Thyroid gland (tissue), 4 donors: ENCODE measurements at places on chromosomes 4 and X.

DNA sequence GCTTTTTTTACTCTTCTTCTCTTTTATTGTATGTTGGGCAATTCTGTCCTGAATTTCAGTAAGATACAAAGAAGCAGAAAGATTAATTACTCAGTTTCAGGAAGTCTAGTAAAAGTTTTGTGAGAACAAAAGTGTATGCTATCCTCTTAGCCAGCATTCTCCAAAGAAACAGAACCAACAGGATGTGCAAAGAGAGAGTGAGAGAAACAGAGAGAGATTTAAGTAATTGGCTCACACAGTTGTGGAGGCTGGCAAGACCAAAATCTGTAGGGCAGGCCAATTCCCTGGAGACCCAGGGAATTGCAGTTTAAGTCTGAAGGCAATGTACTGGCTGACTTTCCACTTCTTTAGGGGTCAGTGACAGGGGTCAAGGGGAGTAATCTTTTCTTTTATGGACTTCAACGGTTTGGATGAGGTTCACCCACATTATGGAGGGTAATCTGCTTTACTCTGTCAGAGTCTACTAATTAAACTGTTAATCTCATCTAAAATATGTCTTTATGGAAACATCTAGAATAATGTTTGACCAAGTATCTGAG is 59.2 kb upstream of the SLC39A8 start:
- DNase-seq = no peak

GRCh38 chr4:154160519-154161301 is 330.9 kb downstream of the DCHS2 start:
- DNase-seq = no peak

DNA sequence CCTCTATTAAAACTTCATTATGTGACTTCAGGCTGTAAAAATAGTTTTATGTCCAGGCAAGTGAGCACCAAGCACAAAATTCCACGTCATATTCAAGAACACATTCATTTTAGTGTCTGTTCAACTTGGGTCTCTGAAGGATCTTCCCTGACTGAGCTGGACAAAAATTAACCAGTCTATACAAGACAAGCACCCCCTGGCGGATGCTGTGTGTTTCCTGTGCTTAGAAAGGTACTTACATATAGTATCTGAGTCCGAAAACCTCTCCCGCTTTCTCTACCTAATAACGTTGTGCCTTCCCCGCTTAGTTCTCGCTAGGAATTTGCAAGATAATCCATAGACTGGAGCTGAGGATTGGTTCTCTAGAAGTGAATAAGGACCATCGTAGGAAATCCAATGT is 2214.5 kb upstream of the TENM3 start:
- peak; percentile 33 for DNase-seq

- no peak for DNase-seq
Observed at GRCh38 chr4:10108818-10109783, 7.5 kb downstream of the WDR1 start.

GRCh38 chr4:84480082-84480481 is 19.0 kb downstream of the NKX6-1 start:
- DNase-seq = no peak

DNA sequence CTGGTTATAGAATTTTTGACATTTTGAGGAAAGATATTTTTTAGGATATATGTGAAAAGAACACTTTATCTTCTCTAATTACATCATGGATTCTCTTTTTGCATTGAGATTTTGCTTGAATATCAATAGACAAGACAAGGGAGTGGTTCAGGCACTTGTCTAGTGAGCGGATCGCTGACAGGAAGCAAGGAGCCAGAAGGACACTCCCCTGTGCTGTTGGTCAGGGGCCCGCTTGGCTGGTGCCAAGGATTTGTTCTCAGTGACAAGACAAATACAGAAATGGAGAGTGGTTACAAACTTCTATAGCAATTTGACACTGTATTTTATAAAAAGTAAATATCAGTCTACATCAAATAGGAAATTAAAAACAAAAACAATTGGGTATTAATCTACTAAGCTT is 60.0 kb downstream of the SLC9B1 start:
- DNase-seq = no peak

DNA sequence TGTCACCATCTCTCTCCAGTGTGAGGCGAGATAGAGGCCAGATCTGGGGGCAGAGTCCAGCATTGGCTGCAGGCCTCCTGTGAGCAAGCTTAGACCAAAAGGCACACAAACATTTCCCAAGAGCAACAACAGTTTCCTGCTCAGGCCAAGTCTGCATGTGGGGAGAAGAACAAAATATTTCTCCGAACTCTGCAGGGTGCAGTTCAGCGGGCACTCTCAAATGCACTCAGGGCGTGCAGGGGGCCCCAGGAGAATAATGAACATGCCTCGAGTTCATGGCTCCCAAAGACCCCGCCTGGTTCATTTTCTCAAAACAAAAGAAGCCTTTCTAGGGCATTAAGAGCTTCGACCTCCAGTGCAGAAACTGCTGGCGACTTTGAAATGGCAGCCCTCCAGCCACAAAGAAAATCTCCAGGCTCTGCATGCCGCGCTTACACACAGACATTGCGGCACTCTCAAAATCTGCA is 57.8 kb upstream of the HELT start:
- DNase-seq = no peak

DNA sequence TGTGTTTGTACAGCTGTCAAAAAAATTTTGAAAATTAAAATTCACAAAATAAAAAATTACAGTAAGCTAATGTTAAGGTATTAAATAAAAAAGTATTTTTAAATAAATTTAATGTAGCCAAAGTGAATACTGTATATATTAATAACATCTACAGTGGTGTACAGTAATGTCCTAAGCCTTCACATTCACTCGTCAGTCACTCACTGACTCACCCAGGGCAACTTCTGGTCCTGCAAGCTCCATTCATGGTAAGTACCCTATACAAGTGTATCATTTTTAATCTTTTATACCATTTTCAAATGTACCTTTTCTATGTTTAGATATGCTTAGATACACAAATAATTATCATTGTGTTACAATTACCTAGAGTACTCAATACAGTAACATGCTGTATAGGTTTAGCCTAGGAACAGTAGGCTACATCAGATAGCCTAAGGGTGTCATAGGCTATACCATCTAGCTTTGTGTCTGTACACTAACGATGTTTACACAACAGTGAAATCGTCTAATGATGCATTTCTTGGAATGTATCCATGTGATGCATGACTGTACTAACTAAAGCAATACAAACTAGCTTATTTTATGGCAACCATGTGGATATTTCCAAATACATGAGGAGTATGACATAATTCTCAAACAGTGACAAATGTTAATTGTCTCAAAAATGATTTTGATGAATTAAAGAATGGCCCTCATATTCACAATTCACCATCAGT is 13.7 kb downstream of the DDX60 start:
- DNase-seq = no peak

- no peak for DNase-seq
Observed at GRCh38 chr4:53781629-53782457, 190.6 kb upstream of the LNX1 start.

DNA sequence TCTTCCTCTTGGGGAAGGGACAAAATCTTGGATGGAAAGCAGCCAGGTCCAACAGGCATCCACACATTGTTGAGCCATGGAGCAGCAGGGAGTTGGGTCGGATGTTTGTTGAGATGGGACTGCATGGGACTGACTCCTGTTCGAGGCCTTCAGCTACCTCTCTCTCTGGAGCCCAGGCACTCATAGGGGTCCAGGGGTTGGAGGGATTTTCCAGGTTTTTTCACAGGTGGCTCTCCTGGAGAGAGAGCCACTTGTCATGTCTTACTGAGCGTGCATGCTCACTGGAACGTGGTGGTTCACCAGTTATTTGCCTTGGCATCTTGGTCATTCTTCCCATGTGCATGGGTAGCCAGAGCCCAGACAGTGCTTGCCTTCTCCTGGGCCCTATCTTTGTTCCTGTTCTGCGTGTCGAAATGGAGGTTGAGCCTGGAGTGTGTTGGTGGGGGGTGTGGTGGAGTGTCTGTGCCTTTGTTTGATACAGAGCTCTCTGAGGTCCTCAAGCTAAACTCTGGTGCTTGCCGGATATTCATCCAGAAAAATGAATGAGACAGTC is 60.6 kb downstream of the NBDY start:
- DNase-seq = no peak

GRCh38 chr4:143289370-143289769 is 47.3 kb upstream of the GAB1 start:
- no peak for DNase-seq

DNA sequence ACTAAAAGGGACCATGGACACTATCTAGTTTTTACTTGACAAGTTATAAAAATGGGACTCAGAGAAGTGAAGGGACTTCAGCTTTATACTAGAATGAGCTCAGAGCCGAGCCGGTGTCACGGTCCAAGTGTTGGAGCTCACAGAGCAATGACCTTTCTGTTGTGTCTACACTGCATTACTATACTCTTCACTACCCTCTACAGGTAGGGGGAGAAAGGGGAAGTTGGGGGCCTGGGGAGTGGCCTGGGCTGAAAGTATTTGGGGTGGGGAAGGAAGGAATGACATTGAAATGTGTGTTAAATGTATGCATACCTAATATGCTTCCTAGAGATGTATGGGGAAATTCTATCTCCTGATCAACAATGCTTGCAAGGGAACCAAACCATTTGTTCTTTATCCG is 48.8 kb upstream of the HHIP start:
- no peak for DNase-seq

DNA sequence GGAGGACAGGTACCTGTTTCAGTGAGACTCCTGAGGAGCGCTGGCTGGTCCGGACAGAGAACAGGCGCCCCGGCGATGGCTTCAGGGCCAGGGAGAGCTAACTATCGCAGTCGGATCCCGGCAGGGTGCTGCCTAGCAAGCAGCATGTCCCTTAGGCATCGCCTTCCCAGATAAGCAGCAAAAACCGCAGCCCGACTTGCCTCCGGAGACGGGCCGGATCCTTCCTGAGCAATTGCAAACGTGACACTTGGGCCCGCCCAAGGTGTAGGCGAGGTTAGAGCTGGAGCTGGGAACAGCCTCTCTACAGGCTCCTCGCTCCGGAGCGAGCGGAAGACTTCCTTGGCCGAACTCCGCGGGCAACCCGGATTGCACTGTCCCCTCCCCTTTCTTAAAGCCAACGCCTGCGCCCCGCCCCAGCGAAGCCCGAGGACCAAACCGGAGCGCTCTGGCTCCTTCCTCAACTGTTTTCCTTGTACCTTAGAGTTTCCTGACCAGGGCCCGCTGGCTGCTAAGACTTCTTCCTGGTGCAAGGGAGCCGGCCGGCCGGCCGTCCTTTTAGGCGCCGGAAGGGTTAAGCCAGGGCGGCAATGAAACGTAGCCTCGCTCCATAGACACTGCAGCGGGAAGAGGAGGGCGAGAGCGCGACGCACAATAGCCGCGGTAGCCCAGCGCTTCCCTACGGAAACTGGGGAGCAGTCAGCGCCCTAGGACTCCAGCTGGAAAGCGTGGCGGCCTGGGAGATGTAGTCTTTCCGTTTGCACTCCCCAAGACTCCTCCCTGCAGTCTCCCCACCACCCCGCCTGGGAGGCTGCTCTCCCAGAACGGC is at the start of gene OPHN1:
OPHN1 (minus strand) TSS at position 341 of the 826 bp plus-strand sequence. CDS start 475 bp downstream, outside the sequence.
- peak; percentile 79 for DNase-seq

DNA sequence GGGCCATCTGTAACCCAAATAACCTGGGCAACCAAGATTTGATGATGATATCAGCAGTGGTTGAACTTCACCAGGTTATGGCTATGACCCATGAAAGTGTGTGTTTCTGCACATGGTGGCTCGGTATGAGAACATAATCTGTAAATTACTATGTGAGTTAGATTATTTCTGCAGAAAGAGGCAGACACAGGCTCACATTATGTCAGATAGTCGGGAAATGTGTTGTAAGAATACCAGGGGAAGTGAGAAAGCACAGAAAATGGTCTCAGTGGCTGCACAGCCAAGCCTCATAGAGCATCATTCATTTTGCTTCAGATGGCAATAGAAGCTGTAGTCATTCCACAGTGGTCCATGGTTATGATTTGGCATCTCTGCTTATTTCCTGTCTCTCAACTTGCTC is 63.0 kb upstream of the RBPJ start:
- DNase-seq = no peak

DNA sequence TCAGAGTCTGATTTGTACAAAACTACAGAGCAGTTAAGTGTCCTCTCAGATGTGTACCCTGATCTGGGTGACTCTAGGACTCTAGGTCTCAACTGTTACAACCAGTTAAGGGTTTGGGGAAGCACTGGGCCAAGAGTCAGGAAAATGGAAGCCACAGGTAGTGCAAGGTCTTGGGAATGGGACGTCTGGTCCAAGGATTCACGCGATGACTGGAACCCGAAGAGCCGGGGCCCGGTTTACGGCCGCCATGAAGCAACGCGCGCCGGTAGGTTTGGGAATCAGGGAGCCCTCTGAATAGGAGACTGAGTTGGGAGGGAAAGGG is 321 bp upstream of the HPRT1 start:
- no peak for DNase-seq

- DNase-seq = peak; percentile 51
Observed at GRCh38 chr4:9703391-9703790, 78.0 kb upstream of the DRD5 start.

DNA sequence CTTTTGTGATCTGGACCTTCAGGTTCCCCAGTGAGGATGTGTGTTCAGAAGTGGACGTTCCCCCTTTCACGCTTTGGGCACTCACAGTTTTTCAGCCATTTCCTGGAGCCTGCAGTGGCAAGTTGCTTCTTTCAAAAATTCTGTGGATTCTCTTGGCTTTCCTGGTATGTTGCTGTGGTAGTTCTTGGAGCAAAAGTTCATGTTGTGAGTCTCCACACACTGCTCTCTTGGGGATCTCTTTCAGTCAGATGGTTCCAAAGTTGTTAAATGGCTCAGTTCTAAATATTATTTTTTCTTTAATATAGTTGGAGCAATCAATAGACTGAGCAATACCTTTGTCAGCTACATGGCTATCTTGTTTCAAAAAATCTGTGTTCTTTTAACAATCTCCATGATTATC is 28.5 kb upstream of the BANK1 start:
- DNase-seq = no peak

- peak; percentile 1 for DNase-seq
Observed at GRCh38 chrX:21479695-21480270, 105.6 kb downstream of the CNKSR2 start.

DNA sequence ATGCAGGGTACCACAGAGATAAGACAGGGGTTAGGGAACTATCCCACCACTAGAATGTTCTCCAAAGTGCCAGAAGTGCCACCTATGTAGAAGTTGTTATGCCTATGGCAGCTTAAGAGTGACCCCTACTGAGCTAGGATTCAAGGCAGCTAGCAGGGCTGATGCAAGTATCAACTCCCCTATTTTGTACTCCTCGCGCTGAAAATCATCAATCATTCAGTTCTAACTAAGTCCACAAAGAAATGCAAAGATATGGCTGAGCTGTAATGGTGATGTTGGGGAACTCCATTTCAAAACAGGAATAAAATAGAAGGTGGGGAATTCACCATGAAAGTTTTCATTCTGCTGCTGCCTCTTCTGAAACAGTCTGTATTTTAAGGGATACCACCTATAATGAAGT is 13.8 kb downstream of the ACSL4 start:
- no peak for DNase-seq

- no peak for DNase-seq
Observed at GRCh38 chrX:138128027-138128671, 562.2 kb downstream of the ZIC3 start.
